ENCODE measurements at places on chromosomes 3 and 15.

- no peak for DNase-seq
These were observed 110.8 kb upstream of the NDN start for GRCh38 chr15:23797747-23798446.

GRCh38 chr3:178036451-178037144 lies 499.6 kb upstream of the KCNMB2 start:
- DNase-seq, result no peak

- DNase-seq, result no peak
These were observed 37.8 kb downstream of the KY start for GRCh38 chr3:134613006-134613520.

- no peak for DNase-seq
These were observed 26.7 kb upstream of the COL6A6 start for GRCh38 chr3:130490241-130490640.

DNA sequence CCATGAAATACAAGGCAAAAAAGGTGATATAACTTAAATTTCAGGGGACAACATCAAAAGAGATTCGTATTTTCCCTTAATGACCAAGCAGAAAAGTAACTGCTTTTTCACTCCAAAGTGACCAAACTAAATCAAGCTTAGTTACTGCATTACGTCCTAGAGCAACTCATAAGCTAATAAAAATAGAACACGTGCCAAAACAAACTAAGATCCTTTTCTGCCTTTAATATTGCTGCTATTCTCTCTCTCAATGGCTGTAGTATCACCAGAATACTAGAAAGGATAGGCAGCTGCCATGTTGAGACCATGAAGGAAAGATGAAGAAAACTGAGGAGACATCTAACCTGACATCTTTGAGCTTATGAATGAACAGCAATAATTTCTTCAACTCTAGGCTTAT lies 43.3 kb downstream of the UBXN7 start:
- DNase-seq, result no peak

DNA sequence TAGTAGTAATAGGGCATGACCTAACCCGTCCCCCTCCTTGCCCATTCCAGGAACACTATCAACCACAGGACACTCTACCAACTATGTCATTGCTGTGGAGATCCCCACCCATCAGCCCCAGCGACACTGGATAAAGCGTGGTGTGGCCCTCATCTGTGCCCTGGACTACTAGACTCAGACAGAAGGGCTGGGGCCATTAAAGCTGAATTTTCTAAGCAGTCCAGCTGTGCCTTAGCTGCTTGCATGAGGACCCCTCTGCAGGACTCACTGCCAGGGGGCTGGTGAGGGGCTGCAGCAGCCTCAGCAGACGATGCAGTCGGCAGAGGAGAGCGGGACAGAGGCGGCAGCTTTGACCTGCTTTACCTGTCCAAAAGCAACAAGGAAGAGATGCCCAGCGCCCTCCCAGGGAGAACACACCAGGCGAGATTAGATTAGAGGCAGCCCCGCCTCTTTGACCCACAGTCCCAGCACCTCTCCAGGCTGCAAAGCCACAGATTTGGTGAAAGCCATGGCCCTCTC lies 44.6 kb downstream of the SEMA3G start:
- no peak for DNase-seq

DNA sequence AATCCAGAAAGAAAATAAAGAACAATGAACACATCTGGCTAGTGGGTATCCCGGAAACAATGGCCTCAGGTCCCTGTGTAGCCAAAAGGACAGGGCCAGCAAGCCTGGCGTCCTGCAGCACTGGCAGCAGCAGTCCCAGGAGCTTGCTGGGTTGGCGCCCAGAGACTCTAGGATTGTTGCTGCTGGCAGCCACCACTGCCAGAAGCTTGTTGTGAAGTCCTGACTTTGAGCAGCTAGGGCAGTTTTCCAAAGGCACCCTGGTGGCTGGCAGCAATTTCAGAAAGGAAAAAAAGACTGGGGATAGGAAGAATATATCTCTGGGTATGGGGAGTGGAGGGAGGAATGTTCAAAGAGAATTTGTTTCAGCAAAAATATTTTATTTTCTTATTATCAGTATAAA lies 11.3 kb downstream of the SHQ1 start:
- no peak for DNase-seq

DNA sequence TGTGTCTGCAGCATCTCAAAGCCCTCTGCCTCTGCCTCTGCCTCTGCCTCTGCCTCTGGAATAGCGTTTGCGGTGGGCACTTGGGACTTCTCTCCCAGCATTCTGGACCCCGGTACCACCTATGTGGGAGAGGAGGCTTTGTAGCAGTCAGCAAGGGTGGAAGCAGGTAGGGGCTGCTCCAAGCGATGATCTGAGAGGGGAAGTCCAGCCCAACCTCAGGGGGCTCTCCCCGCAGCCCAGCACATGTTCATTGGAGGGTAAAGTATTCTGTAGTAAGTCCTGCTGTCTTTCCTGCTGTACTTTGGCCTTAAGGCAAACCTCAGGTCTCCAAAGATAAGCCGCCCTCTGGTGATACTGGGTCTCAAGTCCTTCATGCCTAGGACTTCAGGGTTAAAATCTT lies 68.6 kb downstream of the FAM174B start:
- no peak for DNase-seq

- no peak for DNase-seq
These were observed 47.0 kb downstream of the ZBTB20 start for GRCh38 chr3:115099986-115100571.

- DNase-seq, result no peak
These were observed 23.9 kb downstream of the DPH6 start for GRCh38 chr15:35522061-35522460.

GRCh38 chr3:192825657-192826200 lies 91.9 kb downstream of the MB21D2 start:
- no peak for DNase-seq

GRCh38 chr3:29453284-29454001 lies 172.6 kb downstream of the RBMS3 start:
- DNase-seq, result no peak

DNA sequence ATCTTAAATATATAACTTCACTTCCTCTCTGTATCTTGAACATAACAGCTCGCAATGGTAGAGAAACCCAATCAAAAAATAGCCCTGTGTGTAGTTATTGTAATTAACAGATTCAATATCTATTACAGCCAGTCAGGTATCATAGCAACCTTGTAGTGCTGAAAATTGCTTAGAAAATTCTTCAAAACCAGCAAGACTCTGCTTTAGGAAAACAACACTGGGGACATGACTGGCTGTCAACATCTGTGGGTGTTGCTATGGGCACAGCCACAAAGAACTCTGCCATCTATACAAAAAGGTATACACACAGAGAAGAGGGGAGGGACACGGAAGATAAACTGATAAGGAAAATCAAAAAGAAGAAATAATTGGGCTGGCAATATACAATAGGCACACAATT lies 101.2 kb downstream of the WDR72 start:
- DNase-seq, result no peak

DNA sequence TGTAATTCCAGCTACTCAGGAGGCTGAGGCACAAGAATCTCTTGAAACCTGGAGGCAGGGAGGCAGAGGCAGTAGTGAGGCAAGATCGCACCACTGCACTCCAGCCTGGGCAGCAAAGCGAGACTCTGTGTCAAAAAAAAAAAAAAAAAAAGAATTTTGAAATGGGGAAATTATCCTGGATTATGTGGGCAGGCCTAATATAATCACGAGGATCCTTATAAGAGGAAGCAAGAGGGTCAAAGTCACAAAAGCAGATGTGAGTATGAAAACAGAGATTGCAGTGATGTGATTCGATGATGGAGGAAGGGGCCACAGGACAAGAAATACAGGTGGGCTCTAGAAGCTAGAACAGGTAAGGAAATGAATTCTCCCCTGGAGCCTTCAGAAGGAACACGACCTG lies 159.6 kb downstream of the LEKR1 start:
- no peak for DNase-seq

DNA sequence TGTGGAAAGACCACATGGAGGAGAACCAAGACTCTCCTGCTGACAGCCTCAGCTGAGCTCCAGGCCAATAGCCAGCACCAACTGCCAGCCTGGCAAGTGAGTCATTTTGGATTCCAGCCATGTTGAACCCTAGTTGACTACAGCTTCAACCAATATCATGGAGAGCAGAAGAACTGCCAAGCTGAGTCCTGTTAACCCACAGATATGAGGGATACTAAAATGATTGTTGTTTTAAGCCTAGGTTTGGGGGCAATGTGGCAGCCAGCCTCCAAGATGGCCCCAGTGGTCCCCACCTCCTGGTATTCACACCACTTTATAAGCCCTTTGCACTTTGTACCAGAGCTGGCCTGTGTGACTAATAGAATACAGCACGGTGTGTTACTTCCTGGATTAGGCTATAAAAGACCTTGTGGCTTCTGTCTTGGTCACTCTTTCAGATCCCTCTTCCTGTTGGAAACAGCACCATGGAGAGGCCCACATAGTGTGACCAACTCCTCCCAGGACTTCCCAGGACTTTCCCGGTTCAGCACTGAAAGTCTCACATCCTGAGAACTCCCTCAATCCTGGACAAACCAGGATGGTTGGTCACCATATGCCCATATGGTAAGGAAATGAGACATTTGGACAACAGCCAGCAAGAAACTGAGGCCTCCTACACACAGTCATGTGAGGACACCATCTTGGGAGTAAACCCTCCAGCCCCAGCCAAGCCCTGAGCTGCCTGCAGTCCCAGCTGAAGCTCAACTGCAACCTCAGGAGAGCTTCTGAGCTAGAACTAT lies 32.4 kb upstream of the CDV3 start:
- DNase-seq, result no peak

DNA sequence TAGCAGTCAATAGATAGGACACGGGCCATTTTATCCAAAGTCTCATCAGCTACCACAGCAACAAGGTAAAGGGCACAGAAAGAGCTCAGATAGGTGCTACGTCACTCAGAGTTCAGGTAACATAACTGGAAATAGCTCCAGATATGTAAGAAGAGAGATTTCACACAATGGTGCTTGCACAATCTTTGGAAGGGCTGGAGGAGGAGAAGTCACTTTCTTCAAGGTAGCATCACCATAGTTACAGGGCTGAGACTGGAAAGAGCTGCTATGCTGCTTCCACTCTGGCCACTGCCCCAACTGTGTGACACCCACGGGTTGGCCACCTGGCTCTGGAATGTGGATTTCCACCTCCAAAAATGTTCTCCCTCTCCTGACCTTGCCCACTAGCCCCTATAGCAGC lies 448.8 kb upstream of the THBS1 start:
- DNase-seq, result no peak

- DNase-seq, result no peak
These were observed 13.2 kb downstream of the INO80 start for GRCh38 chr15:41102854-41103253.

DNA sequence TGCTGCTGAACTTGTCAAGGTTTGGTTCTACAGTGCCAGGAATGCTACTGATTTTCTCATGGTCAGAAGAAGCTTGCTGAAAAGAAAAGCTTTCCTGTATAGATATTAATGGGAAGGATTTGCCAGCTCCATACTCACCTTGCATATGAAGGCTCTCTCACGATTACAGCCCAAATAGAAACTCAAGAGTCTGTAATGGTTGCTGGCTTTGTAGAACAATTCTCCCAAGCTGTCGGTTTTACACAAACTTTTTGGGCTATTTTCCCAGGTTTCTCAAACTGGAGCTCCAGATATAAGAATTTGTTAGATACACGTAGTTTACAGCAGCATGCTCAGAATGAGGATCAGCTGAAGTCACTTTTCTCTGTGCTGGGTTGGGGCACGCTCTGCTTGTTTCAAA lies 30.1 kb upstream of the LRRC3B start:
- no peak for DNase-seq

- DNase-seq, result no peak
These were observed 37.4 kb downstream of the SUSD5 start for GRCh38 chr3:33181229-33181628.

DNA sequence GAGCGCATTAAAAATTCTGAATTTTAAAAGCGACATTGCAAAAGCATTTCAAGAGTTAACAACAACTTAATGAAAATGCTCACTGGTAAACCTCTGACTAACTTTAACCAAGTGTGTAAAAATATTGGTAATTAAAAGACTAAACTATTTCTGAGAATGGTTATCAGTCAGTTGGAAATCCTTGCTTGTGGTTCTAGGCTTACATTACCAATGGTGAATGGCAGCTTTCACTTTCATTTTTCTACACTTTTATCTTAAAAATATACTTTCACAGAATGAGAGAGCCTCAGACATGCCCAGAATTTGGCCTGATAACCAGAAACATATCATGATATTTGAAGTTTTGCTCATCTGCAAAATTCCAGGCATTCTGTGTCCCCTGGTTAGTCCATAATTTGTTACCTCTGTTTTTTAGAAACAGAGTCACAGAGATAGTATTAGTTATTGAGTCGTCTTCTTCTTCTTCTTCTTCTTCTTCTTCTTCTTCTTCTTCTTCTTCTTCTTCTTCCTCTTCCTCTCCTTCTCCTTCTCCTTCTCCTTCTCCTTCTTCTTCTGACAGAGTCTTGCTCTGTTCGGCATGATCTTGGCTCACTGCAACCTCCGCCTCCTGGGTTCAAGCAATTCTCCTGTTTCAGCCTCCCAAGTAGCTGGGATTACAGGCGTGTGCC lies 5.5 kb upstream of the RNF111 start:
- no peak for DNase-seq

- peak; percentile 22 for DNase-seq
These were observed 177.8 kb downstream of the SERPINI1 start for GRCh38 chr3:167913219-167913835.

DNA sequence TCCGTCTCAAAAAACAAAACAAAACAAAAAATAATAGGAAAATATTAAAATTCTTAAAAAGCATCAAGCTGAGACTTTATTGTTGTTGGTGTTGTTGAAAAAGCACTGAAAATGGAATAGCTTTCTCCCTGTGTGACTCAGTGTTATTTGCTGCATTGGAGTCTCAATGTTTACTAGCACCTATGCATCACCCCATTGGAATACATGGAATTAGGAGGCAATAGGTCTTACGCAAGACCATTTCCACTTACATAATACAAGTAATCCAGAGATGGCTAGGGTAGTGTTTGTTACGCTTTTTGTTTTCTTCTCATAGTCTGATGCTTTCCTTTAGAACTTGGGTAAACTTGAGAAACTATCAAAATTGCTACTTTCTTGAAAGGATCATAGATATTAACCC lies 15.2 kb downstream of the GXYLT2 start:
- no peak for DNase-seq

DNA sequence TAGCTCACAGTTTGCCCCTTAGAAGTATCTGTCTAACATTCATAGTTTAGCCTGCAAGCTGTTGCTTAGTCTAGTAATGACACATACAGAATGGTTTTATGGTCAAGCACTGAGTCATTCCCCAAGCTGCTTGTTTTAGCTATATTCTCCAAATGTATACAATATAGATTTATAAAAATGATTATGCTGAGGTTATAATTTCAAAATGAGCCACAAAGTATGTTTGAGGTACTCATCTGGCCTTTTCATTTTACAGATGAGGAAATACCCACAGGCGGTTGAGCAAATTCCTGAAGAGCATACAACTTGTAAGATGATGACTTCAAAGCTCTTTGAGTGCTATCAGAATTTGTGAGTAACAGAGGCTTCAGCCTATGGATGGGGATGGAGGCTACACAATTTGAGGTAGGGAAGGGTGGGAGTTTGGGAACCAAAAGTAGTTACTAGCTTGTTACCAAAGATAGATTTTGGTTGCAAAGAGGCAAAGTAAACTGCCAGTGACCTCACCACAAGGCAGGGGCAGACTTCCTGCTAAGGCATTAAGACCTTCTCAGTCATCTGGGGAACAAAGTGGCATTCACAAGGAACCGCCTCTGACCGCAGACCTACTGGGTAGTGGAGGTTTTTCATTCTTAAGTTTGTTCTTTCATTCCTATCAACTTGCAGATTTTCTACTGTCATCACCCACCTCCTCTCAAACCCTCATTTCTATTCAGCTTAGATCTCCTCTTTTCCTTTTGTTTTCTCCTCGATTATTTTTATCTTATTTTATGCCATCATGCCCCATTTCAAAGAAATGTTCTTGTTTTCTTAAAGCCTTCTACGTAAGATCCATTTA lies 257.2 kb upstream of the NECTIN3 start:
- no peak for DNase-seq

- no peak for DNase-seq
These were observed 67.5 kb downstream of the DENND4A start for GRCh38 chr15:65724464-65725215.

Measured in iPS DF 6.9 (cell line).